Neural progenitor cell (in vitro differentiated cells): ENCODE measurements at places on chromosomes 12 and 14.

DNA sequence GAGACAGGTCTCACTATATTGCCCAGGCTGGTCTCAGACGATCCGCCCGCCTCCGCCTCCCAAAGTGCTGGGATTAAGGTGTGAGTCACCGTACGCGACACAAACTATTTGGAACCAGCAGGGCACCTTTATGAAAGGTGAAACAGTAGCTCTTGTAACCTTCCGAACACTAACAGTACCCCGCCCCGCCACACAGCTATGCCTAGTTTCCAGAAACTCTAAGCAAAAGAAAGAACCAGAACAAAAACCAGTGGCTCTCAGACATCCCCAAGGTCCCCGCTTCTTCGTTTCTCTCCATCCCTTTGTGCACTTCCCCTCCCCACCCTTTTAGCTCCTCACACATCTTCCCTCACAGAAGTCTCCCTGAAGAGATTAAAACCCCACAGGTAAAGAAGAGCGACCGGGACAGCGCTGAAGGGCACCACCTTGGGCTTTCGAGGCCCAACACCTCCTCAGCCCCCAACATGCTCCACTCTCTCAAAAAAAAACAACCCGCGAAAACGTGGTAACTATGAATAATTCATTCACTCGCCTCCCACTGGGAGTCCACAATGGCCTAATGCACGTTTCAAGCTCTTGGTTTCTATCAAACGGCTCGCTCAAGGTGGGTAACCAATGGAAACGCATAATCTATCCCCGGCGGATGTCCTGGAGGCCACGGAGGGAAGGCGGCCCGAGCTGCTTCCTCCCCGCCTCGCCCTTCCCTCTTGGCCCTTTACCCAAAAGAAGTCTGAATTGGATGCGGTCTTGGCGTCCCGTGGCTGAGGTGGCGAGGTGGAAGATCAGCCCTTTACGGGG lies 877 bp downstream of the BAG5 start:
- DNase-seq: peak; percentile 71

DNA sequence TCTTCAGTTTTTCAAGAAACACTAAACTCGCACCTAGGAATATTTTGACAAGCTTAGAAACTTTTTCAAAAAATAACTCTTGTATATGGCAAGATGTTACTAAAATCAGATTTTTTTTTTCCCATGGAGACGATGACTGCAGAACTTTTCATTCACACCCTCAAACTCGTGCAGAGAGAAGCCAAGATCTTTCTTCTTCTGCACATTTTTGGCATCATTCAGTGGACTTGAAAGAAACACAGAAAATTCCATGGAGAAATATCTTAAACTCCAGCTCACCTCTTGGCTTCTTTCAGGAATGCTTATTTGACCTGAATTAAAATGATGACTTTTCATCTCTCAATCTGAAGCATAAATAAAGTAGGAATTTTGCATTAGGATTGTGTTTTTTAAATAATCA lies 919.4 kb downstream of the NRXN3 start:
- DNase-seq: no peak

DNA sequence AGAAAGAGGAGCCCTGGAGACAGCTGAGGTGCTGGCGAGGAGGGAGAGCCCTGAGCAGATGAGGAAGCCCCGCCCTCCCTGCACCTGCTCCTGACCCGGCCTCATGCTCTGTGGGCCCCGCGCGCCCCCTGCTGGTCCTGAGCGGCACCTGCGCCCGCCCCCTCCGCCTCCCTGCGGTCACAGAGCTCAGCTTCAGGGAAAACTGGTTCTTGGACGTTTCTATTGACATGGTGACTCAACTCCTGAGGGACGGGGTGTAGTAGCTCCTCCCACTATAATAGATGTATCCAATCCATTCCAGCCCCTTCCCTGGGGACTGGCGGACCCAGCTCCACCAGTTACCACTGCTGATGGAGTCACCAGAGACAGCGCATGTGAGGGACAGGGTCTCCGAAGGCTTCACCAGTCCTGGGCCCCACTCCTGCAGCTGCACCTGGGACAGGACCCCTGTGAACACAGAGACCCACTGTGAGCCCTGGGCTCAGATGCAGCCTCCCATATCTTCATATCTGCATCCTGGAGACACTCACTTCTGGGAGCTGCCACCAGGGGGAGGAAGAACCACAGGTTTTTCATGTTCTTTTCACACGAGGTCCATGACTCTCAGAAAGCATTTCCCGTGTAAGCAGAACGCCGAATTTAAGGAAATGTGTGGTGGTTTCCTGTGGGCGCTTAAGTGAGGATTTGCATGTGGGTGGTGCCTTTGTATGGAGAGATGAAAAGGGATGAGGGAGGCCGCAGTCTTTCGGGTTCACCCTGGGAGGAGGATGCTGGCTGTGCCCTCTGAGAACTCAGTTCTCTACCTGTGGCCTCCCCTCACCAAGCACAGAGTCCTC lies 1346.4 kb downstream of the TMEM121 start:
- no peak for DNase-seq

- DNase-seq: no peak
Observed at GRCh38 chr14:22850944-22851764, 14.8 kb downstream of the MMP14 start.

- DNase-seq: no peak
Observed at GRCh38 chr12:52204931-52205505, 13.2 kb upstream of the KRT80 start.

GRCh38 chr12:99852666-99853065 lies 132.1 kb downstream of the ANKS1B start:
- DNase-seq: peak; percentile 3

DNA sequence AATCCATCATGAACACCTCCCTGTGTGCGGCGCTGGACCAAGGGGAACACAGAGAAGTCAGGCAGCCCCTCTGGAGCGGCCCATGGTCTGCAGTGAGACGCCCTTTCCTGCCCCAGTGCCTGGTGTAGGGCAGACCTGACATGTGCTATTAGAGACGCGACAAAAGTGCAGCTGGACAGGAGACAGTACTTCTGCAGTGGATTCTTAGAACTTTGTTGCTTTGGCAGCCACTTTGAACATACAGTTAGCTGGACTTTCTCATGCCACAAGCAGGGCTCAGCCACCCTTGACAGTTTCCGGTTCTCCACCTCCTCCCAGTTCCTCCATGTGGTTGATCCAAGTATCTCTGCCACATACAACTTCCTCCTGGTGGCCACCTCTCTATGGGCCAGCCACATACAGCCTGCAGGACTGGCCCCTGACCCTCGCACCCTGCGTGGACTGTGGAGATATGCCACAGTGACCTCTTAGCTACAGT lies 45.9 kb downstream of the LGMN start:
- DNase-seq: no peak

DNA sequence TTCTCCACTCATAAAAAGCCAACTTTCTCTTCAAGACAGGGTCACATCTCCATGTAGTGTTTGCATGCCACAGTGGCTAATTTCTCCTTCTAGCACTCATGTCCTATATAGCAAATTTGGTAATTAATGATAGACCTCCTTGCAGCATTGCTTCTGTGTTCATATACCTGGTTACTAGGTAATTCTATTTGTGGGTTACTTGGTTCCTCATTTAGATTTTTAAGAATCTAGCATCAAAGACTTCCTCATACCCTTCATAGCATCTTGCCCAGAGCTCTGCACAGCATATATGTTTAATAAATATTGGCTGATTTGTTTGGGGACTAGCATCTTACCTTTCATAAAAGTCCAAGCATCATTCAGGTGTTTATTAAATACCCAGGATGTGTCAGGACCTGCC lies 152.1 kb downstream of the DUSP6 start:
- DNase-seq: no peak

DNA sequence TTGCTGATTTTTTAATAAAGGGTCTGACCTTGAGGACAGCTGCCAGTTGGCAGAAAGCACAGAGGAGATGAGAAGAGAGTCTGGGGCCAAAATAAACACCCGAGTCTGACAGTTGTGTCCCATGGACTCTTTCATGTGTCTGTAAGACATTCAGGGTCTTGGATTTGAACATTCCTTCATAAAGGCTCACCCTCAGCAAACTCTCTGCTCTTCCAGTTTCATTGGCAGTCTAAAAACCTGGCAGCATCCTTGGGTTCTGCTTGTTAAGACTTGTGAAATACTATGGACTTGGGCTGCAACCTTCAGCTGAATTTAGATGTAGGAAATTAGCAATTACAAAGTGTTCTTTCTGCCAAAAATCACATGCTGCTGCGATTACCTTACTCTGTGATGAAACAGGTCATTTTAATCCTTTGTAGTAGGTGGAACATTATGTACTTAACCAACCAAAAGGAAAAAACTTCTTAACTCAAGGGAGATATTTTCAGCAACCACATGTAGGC lies 32.0 kb upstream of the LMNTD1 start:
- no peak for DNase-seq

DNA sequence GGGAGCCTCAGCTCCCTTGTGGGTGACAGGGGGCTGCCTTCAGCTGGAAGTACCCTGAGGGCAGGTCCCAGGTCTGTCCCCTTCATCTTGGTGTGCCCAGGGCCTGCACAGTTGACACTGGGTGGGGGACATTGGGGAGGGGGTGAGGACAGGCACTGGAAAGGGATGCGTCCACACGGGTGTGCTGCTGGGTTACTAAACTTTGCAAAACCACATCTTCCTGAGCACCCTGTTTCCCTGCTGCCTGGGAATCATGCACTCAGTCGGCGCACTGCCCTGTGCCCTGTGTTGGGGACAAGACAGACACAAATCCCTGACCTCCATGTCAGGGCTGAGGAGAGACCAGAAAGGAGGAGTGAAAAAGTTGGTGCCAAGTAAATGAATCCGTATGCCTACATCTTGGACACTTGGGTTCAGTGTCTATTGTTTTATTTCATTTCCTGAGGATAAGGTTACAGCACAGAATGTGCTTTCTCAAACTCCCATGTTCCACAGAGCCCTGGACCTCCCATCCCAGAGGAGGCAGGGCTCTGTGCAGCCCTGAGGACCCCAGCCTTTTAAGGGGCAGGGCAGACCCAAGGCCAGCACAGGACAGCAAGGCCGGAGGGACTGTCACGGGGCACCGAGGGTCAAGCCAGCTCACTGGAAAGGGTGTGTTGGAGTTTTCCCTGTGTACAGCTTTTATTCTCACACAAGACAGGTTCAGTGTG lies 2.9 kb upstream of the SLC25A29 start:
- DNase-seq: no peak

DNA sequence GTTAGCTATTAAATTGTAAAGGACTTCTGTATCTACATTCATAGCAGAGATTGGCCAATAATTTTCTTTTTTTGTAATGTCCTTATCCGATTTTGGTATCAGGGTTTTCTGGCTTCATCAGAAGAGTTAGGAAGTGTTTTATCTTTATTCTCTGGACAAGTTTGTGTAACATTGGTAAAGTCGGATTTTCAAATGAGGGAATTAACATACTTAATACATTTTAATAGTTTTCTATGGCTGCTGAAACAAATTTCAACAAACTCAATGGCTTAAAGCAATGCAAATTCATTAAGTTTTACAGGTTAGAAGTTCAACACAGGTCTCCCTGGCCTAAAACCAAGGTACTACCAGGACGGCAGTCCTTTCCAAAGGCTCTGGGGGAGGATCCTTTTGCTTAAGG lies 13.2 kb upstream of the SLC8A3 start:
- no peak for DNase-seq

DNA sequence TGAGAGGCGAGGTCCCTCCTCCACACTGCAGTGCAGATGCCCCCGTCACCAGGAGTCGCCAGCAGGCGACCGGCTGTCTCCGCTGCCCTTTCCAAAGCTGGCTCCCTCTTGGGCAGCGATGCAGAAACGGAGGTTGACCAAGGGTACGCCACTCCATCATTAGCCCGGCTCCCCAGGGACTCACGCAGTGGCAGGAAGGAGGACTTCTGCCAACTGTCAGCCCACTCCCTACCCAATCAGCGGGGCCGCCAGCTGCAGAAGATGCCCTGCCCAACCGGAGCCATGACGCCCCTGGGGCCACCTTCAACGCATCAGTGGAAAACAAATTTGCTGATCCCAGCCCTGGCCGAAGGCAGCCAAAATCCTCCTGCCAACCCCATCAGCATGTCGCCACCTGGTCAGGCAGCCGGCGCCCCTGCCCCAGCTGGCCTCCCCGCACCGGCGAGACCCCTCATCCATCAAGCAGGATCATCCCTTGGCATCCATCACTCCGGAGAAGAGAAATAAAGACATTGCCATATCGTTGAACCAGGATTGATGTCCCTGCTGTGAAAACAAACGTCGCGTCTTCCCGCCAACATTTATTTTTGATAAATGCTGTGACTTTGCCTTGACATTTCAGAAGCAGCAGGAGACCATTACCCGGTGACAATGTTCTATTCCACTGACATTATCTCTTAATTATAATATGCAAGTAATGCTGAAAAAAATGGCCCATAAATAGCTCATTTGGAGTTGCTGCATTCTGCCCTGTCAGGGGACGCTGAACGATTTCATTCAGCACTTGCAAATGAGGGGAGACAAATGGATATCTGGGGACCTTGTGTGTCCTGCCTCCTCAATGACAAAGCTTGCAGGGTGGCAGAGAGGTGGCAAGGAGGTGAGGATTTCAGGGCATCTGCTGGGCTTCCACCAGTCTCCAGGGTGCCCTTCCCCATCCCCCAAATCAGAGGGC lies 105.1 kb downstream of the SCARB1 start:
- no peak for DNase-seq

- DNase-seq: no peak
Observed at GRCh38 chr12:53051881-53052412, 2.1 kb downstream of the TNS2 start.

- peak; percentile 57 for DNase-seq
Observed at GRCh38 chr12:120358412-120359100, 10.4 kb downstream of the MSI1 start.

- peak; percentile 38 for DNase-seq
Observed at GRCh38 chr12:82688035-82688501, 1.4 kb downstream of the TMTC2 start.

GRCh38 chr12:56487448-56488040 lies 417 bp downstream of the GLS2 start:
- peak; percentile 66 for DNase-seq

GRCh38 chr12:79452906-79453305 lies 237.9 kb downstream of the PAWR start:
- DNase-seq: no peak

DNA sequence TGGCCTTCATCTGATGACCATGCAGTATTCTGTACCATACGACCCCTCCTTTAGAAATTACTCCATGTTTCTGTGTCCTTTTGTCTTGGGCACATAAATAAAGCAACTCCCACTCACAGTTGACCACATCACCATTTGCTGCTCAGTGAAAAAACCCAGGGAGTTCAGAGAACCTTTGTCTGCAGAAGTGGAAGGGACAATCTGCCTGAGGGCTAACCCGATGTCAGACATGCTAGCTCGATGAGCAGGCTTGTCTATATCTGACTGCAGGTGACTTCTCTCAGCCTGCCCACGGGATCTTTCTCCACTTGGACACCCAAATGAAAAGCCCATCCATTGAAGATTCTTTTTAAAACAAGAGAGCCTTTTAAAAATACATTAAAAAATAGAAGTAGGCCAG lies 45.7 kb upstream of the GRIP1 start:
- no peak for DNase-seq

- DNase-seq: no peak
Observed at GRCh38 chr14:102629011-102629444, 36.6 kb downstream of the RCOR1 start.
